ENCODE measurements at places on chromosomes 5 and 9.

DNA sequence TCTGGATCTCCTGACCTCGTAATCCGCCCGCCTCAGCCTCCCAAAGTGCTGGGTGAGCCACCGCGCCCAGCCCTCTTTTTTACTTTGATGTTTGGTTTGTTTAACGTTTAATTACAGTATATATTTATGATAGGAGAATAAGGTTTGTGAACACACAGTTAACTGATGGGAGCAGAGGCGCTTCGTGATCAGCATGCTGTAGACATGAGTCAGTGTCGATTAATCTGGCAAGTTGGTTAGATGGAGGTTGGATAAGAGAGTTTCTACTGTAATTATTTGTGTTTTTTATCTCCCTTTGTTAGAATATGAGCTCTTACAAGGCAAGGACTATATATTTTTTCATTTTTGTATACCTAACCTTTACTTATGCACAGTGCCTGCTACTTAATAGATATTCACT is 14.3 kb downstream of the ATG10 start:
- DNase-seq: no peak

DNA sequence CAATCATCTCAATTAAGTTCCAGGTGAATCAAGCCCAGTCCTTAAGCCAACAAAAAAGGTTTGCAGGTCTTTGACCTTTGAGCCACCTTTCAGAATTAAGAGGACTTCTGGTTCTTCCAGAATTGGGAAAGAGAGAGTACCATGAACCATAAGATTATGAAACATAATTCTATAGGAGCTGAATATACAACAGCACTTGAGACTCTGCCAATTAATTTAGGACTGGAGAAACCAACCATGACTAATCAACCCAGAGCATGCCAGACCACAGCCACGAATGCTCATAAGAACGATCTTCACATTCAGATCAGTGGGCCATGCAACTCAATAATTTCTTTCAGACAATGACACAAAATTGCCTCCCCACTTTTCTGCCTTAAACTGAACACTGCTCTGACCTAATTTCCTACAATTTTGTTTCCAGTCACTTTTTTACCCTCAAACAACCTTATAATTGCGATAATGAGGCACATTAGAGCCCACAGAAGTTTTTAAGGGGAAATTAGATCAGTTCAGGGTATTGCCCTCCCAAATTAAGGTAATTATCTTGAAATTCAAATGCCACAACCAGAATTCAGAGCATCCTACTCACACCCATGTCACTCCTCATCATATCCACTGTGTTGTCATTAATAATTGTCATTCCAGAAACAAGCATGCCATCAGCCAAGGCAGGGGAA is 213.4 kb downstream of the ATPSCKMT start:
- no peak for DNase-seq

DNA sequence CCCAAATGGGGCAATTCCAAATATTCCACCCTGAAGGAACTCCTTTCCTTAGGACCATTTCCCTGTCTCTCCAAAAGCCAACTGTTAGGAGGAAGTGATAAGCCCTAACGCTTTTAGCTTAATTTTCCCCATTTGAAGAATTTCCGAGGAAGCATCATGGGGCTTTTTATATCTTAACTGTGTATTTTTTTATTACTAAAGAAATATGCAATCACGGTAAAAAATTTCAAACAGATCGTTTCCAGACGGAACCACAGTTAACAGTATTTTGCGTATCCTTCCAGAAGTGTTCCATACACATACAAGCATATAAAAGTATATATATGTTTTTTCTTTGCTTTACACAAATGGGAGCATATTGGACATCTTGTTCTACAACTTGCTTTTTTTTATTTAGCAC is 133.8 kb downstream of the FGF1 start:
- DNase-seq: no peak

- DNase-seq: peak; percentile 32
Measured at GRCh38 chr9:111621895-111622480, 9.1 kb upstream of the DNAJC25 start.

GRCh38 chr5:108788142-108788541 is 40.4 kb downstream of the FER start:
- no peak for DNase-seq

DNA sequence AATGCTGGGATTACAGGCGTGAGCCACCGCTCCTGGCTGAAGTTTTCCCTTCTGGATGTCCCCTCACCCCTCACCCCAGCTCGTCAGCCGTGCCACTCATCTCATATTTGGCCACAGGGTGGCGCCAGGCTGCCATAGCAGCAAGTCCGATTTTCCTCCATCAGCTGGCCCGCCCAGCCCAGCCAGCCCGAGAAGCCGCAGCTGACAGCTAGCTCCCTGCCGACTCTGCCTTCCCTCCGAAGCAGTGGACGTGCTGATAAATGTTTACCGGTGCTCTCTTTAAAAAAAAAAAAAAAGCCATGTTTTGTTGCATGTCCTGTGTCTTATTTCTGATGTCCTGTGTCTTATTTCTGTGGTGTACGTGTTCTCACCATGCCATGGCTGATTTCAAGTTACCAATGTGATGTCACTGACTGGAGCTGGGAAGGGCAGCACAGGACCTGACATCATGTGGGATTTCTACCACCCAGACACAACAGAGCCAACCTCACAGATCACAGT is 58.3 kb downstream of the PFDN1 start:
- peak; percentile 80 for DNase-seq

DNA sequence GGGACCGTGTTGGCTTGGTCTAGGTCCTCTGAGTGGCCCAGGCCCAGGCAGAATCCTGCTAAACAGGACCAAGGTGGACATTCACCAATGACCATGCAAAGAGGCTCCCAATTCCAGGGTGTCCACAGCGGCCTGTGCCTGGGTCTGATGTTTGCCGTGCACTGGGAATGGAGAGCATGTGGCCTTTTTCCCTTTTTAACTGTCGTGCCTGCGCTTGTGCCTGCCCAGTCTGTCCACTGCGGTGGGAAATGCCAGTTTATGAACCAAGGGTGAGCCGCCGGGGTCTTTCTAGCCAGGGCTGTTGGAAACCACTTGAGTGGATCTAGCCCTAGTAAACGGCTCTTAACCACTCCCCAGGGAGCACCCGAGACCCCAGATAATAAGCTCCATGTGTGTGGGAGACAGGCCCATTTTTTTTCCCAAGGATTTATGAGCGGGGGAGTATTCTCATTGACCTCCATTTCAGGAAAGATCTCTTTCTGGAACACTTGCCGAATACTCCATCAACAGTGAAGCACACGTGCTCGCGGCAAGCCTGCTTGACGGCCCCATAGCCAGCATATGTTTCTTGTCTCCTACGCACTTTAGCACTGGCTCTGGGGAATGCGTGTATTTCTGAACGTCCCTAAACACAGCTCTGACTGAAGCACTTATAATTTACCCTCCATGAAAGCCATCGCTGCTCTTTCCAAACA is 93.2 kb upstream of the PHYKPL start:
- no peak for DNase-seq

DNA sequence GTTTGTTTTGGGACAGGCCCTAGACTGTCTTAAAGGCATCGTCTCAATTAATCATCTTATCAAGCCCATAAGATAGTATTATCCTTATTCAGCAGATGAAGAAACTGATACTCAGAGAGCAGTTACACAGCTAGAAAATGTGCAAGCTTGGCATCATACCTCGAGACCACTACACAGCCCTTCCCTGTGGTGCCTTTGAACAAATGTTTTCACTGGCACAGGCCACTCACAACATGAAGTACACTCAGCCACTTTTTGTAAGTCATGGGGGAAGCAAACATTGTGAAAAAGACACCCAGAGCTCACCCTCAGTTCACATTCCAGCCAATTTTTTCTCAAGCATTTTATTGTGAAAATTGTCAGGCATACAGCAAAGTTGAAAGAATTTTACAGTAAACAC is 122.5 kb downstream of the WDR41 start:
- DNase-seq: no peak

DNA sequence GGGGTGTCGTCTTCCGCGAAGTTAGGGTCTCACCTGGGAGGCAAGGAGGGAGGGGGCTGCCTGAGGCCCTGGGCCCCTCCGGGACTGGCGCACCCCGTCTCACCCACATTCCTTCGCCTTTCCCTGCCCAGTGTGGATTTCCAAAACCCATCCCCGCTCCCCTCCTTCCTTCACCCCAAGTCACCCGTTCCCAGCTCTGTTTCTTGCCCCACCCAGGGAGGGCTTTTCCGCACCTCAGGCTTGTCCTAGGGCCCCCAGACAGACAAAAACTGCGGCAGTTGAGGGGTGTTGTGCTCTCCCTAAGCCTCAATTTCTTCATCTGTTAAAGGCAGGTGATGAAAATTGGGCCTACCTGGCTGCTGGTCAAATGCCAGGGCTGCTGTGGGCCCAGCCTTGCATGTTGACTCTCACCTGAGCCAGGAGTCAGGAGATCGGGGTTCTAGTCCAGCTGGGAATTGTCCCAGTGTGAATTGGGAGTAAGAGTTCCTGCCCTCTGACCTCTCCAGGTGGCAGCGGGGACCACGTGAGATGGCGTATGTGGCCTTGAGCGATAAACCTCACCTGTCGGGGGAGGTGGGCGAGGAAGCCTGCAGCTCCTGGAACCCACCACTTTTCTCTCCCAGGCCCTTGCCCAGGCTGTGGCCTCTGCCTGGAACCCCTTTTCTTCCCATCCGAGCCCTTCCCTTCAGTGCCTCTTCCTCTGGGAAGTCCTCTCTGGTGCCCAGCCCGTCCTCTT is 143.4 kb upstream of the IER5L start:
- no peak for DNase-seq

DNA sequence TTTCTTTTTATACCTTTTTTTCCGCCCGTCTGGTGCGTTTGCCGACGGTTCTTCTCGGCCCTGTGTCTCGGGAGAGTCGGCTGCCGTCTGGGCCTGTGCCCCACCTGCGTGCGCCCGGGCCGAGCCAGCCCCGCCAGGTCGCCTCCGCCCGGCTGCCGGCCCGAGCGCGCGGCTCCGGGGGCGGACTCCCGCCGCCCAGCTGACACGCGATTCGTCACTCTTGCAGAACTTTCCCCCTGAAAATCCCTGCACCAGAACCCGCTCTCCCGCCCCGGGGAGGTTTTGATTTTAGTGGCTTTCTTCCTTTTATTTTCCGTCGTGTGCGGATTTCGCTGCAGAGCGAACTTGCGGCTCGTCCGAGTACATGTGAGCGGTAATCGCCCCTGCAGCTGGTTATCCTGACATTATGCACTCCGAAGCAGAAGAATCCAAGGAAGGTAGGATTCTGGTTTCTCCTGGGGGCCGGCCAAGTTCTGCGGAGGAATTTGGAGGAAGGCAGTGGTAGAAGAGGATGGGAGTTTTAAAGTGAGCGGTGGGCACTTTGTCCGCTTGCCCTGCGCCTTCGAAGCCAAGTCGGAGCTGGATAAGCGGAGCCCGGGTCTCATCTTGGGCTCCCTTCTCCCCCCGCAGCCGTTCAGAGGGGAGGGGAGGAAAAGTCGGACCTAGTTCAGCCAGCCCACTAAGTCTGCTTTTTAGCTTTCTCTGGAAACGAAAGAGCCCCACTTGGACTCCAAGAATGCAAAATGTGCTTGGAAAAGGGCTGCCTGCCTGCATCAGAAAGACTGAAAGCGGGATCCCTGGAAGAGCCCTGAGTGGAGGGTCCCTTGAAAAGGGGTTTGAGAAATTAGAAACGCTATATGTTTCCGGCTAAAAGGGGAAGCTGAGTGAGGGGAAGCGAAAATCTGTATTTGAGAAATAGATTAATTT is at the start of gene TNFAIP8:
Gene TNFAIP8, plus strand, starts transcription at position 335 of the 927 bp plus-strand sequence. Its CDS starts 72 bp downstream, at position 407.
- DNase-seq: peak; percentile 70

DNA sequence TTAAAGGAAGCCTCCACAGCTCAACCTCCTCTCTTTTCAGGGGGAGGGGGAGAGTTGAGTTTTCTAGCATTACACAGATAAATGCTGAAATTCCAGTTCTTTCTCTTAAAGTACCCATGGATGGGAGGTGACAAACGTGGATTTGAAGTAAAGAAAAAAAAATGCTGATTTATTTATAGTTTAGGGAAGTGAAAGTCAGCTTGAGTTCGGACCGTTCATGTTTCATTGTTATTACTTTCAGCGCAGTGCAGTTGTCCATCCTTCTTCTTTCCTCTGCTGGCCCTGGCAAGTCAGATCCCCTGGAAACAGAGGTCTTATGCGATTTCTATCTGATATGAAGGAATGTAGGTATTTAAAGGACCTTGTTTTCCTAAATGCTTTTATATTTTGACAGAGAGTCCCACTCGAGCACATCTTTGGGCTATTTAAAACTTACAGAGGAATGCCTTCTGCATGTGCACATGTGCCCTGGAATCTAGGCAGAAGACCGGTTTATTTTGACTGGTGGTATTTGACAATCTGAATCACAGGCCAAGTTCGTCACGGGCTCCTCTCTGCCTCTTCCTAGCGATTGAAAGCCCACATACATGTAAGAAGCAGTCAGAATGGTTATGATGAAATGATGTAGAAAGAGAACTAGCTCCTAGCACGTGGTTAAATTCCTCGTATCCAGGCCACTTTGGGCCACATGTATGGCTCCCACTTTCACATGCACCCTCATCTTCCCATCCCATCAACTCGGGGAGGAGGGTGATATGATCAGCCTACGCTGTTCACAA is 385.2 kb upstream of the KLF4 start:
- no peak for DNase-seq

DNA sequence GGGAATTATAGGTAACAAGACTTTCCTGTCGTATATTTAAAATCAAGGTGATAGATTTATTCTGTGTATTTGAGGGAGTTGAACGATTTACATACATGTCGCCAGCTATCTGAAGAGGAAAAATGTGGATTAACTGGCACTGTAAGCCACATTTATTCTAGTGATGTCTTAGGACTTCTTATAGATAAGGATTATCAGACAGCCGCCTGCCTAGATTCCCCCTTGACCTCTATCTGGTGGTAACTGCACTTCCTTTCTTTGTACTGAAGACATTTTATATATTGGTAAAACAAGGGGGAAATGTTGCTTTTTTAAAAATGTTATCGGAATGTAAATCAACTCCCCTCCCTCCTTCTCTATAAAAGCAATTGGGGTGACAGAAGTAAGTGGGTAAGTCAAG is 39.3 kb upstream of the F2RL2 start:
- DNase-seq: no peak

- no peak for DNase-seq
Measured at GRCh38 chr5:56696900-56697299, 118.4 kb upstream of the MAP3K1 start.

DNA sequence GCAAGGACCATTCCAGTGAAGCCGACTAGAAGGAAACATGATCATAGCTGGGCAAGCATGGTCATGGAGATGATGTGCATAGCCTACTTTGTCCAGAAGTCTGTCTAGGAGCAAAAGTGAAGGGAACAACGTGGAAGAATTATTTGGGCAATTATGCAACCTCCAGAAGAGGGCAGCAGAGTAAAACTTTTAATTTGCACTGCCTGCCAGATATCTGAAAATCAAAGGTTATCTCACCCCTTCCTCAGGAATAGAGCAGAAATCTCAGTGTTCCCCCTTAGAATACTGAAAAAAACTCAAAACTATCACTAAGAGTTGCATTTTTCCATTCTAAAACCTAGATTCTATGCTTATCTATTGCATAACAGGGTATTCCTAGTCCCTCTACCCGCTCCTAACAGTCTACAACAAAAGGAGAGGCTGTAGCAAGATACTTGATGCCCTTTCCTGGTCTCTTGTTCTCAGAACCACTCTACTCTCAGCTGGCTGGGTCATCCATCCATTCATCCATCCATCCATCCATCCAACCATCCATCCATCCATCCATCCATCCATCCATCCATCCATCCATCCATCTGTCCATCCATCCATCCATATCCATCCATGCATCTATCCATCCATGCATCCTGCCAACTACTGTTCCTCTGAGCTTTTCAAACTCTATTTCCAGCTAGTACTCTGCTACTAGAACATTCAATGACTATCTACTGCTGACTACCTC is 8.4 kb upstream of the SETD9 start:
- DNase-seq: peak; percentile 45

- no peak for DNase-seq
Measured at GRCh38 chr5:172940268-172941066, 18.8 kb upstream of the RPL26L1 start.

- DNase-seq: no peak
Measured at GRCh38 chr5:40911266-40911665, 2.0 kb downstream of the C7 start.

Data from germinal center (tissue), 1 donor.